ENCODE measurements at places on chromosomes 5 and 9. TPM values are rescaled to one million over a fixed set of nuclear protein-coding genes. Genes with fewer than 3 reads are reported as not detected.
A peak's percentile ranks its signal among the peaks of the same experiment; 100 is the strongest.

DNA sequence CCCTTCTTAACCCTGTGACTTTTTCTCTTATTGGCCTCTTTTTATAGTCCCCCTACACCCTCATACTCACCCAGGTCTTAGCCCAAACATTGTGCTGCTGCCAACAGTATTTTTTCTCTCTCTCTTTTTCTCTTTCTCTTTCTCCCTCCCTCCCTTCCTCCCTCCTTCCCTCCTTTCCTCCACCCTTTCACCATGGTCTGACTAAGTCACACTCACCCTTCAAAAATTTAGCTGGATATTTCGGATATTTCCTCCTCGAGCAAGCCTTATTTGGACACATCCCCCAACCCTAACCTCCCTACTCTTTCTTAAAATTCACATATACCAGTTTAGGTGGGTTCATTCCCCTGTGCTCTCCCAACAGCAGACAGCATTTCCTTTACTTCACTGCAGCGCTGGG, 64.7 kb downstream of the FGF1 start:
- no peak overlapping the region for H3K27ac ChIP-seq
- no peak for DNase-seq
- no peaks in the 10 kb centered on the region for H3K4me1 ChIP-seq
- H3K36me3 ChIP-seq: no peaks in the 10 kb centered on the region
- no peak overlapping the region for H3K4me3 ChIP-seq

DNA sequence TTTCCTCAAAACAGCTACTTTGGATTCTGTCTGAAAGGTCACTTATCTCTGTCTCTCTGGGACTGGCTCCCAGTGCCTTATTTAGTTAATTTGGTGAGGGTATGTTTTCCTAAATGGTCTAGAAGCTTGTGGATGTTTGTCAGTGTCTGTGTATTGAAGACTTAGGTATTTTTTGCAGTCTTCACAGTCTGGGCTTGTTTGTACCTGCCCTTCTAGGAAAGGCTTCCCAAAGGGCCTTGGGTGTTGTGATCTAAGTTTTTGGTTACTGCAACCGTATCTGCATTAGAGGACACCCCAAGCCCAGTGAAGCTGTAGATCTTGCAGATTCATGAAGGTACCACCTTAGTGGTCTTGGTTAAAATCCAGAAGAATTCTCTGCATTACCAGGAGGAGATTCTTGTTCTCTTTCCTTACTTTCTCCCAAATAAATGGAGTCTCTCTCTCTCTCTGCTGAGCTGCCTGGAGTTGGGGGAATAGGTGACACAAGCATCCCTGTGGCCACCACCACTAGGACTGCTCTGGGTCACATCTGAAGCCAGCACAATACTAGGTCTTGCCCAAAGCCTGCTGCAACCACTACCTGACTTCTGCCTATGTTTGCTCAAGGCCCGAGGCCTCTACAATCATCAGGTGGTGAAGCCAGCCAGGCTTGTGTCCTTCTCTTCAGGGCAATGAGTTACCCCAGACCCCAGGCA, 17.8 kb upstream of the CCNB1 start:
- H3K27me3 ChIP-seq: no peaks in the 10 kb centered on the region
- DNase-seq: no peak
- H3K36me3 ChIP-seq: no peaks in the 10 kb centered on the region
- no peak overlapping the region for H3K4me3 ChIP-seq

- H3K27ac ChIP-seq: no peak overlapping the region
- H3K27me3 ChIP-seq: peaks cover 14% of the 10 kb centered on the region
- peak overlapping the region; percentile 21 for H3K4me3 ChIP-seq
- peak; percentile 89 for DNase-seq
Observed at GRCh38 chr5:168295574-168296201, 4.2 kb downstream of the WWC1 start.

DNA sequence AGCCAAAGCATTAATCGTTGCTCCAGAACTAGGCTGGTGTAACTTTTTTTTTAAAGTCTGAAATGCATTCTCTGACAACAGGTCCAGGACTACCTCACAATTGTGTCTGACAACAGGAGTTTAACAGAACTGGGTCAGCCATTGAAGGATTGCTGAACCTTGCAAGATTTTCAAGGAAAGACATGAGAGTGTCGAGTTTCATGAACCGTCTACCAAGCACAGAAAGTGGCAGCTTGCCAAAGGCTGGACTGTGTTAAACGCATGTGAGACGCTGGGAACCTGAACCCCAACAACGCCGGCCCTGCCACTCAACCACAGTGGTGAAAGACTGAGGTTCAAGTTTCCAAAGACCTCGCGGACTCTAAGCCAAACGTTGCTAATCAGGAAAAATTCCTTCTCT, 79.1 kb downstream of the LHFPL2 start:
- peaks cover 23% of the 10 kb centered on the region for H3K4me1 ChIP-seq
- no peak overlapping the region for H3K27ac ChIP-seq
- H3K4me3 ChIP-seq: no peak overlapping the region
- H3K36me3 ChIP-seq: no peaks in the 10 kb centered on the region
- peak; percentile 27 for DNase-seq
- H3K27me3 ChIP-seq: no peaks in the 10 kb centered on the region

- no peak overlapping the region for H3K27ac ChIP-seq
- peaks cover 11% of the 10 kb centered on the region for H3K4me1 ChIP-seq
- H3K36me3 ChIP-seq: no peaks in the 10 kb centered on the region
- H3K27me3 ChIP-seq: no peaks in the 10 kb centered on the region
- no peak for DNase-seq
Observed at GRCh38 chr9:17807613-17808282, 228.9 kb downstream of the SH3GL2 start.

GRCh38 chr5:179124853-179125788, 64.9 kb downstream of the ZNF354C start:
- H3K36me3 ChIP-seq: no peaks in the 10 kb centered on the region
- H3K4me1 ChIP-seq: no peaks in the 10 kb centered on the region
- no peak for DNase-seq
- H3K4me3 ChIP-seq: no peak overlapping the region

- no peaks in the 10 kb centered on the region for H3K36me3 ChIP-seq
- H3K27me3 ChIP-seq: no peaks in the 10 kb centered on the region
- H3K4me3 ChIP-seq: no peak overlapping the region
Observed at GRCh38 chr5:107778647-107779046, 107.9 kb upstream of the EFNA5 start.

DNA sequence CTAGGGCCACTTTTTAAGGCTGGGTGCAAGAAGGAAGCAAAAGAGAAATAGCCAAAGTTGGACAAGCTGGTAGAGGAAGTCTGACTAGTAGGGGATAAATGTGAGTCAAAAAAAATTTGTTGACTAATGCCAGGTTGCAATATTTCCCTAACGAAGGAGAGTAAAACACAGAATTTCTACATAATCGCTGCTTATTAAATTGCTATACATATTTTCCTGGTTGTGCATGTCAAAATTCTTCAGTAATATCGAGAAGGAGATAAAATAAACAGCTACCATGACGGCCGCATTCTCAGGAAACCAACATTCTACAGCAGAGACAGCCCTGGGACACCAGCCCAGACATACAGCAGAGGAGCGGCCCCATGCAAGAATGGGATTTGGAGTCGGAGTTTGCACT, 148.3 kb downstream of the ESM1 start:
- peaks cover 6% of the 10 kb centered on the region for H3K4me1 ChIP-seq
- no peak overlapping the region for H3K27ac ChIP-seq
- DNase-seq: no peak
- no peaks in the 10 kb centered on the region for H3K36me3 ChIP-seq
- no peaks in the 10 kb centered on the region for H3K27me3 ChIP-seq

GRCh38 chr9:94950579-94951323, 224.3 kb downstream of the AOPEP start:
- no peaks in the 10 kb centered on the region for H3K36me3 ChIP-seq
- DNase-seq: no peak
- H3K27me3 ChIP-seq: no peaks in the 10 kb centered on the region
- H3K4me1 ChIP-seq: peaks cover 37% of the 10 kb centered on the region

The CEP72 gene
- total RNA-seq: 17.2 TPM

The ALDH7A1 gene
- 128 TPM for total RNA-seq

The FRMD3 gene
- 1.8 TPM for total RNA-seq
